BJ (cell line): ENCODE measurements at places on chromosomes 12 and 14. TPM values are rescaled to one million over a fixed set of nuclear protein-coding genes. Genes with fewer than 3 reads are reported as not detected.

- DNase-seq = no peak
These were observed 18.1 kb upstream of the NEK9 start for GRCh38 chr14:75144944-75145343.

DNA sequence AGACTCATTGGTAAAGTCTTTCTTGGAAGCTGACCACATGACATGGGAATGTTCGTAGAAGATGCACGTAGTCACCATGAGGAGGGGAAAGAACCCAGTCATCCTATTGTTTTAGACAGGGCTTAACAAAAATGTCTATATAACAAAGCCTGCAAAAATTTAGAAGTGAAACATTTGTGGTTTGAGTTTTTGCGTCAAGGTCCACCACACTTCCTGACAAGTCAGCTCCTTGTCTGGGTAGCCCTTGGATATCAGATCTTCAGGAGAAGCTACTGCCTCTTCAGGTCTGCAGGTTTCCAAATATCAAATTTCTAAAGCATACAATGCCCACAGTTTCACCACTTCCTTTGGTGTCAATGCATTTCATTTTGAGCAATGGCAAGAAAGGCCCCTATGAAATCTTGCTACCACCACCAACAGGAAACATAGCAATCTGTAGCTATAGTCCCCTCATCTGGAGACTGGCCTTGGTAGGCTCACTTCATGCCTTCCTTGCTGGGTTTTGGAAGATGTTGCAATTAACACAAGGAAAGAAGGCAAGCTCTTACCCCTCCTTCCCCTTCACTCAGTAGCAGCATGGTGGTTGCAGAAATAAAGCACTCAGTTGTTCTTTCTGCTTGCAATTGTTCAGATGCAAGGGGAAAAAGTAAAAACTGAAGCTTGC is 235.2 kb downstream of the PCNX1 start:
- DNase-seq = peak; percentile 84

DNA sequence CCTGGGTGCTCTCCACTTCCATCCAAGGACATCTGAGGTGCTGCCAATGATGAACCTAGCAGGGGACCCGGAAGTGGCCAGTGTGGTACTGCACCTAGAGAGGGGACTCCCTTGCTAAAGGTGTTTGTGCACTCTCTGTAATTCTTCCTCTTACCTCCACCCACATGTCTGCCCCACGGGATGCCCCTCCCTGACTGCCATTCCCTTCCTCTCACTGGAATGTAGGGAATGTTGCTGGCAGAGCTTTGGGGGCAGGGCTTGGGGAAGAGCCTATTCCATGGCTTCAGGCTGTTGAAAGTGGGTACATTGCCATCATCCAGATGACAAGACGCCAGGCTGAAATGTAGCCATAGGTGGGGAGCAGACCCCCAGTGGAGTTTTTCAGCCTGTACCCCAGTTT is 153.2 kb downstream of the SMOC1 start:
- DNase-seq = no peak

DNA sequence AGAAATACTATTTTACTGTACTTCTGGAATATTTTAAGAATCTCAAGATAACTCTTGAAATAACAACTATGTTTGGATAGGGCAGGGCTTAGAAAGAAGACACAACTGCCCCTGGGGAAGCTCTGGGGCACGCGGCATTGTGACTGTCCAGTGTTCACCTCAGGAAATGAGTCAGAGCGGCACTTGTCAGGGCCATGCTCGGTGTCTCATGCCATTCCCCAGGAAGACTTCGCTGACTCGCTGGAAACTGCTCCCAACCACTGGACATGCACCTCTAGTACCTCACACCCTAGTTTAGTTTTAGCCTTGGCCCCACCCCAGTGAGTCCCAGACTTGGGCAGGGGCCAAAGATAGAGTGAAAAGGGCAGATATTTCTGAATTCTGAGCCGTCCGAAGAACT is 192.0 kb downstream of the TTC7B start:
- no peak for DNase-seq

DNA sequence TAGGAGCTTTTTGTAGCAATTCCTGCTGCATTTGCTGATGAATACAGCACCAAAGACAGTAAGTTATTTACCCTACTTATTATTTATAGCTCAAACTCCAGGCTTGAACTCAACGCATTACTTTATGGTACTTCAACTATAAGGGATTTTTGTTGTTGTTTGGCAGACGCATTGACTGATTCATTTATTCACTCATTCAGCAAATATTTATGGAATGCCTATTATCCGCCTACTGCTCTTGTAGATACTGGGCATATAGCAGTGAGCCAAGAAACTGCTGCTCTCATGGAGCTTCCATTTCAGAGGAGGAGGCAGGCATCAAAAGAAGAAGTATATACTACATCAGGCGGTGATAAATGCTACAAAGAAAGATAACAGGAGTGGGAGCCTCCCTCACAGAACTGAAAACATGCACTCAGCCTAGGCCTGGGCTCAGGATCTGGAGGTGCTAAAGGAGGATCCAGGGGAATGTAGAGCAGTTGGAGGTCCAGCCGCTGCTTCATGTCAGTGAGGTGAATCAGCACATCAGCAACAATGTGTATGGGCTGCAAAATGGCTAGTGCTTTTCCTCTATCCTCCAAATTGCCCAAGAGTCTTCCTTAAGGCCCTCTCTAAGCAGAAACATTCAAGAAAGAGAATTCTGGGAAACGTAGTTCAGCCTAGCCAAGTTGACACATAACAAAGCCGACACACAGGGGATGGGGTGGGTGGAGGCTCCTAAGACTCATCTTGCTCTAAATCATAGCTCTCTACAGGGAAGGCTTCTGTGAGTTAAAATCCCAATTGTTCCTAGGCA is 157.5 kb downstream of the NRXN3 start:
- DNase-seq = no peak

GRCh38 chr12:26921886-26922285 is 15.9 kb downstream of the INTS13 start:
- DNase-seq = no peak

The TAS2R20 gene
- 0.29 and 0.64 TPM in 2 replicates for polyA plus RNA-seq

DNA sequence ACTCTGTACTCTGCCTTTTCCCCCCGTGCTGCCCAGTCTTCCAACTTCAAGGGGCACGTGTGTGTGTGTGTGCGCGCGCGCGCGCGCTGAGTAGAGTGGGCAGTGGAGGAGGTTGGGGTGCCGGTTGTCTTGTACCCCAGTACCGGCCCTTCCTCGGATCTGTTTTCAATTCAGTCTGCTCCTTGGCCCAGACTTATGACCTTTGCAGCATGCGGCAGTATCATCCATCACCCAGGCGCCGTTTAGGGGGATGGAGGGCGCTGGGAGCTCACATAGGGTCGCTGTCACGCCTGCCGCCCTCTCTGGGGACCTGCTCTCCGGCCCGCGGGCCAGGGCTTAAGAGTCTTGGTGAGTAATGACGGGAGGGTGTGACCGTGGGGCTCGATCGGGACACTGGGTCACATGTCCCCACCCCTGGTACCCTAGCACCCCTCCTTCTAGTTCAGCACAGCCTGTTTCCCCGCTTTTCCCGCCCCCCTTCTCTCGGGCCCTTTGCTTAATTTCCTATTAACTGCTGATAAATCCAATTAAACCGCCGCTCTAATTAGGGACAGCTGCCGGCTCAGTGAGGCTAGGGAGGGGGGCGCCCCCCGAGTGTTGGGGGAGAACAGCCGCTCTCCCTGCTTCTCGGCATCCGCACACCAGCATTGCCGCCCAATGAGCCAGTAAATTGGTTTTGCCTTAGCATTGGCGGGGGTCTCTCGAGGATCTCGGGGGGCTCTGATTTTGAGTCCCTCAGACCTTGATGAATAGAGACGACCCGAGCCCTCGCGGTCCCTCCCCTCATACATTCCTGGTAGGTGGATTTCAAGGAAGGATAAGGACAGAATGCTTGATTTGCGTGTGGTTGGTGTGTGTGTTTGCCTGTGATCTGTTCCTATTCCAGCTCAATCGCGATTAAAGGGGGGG is 9.3 kb downstream of the STAC3 start:
- DNase-seq = no peak

- DNase-seq = no peak
These were observed 18.3 kb upstream of the ATP2A2 start for GRCh38 chr12:110262442-110263388.

GRCh38 chr12:93176610-93177126 is 201.1 kb upstream of the NUDT4 start:
- no peak for DNase-seq

The ARID2 gene
- 11.1 and 15.7 TPM in 2 replicates for polyA plus RNA-seq

DNA sequence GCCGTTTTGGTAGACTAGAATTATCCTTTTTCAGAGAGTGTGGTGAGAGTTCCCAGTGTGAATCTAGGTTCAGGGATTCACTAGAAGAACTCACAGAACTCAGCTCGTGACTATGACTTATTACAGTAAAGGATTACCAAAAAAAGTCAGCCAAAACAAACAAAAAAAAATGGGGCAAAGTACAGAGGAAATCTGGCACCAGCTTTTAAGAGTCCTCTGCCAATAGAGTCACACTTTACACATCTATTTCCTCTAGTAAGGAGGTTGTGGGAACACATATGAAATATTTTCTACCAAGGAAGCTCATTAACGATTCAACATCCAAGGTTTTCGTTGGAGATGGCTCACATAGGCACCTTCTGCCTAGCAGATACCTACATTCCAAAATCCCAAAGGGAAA is 28.2 kb downstream of the TSPAN19 start:
- no peak for DNase-seq

The NID2 gene
- polyA plus RNA-seq = 253 and 279 TPM in 2 replicates

- DNase-seq = no peak
These were observed 498.2 kb downstream of the GLT1D1 start for GRCh38 chr12:129351481-129351880.

DNA sequence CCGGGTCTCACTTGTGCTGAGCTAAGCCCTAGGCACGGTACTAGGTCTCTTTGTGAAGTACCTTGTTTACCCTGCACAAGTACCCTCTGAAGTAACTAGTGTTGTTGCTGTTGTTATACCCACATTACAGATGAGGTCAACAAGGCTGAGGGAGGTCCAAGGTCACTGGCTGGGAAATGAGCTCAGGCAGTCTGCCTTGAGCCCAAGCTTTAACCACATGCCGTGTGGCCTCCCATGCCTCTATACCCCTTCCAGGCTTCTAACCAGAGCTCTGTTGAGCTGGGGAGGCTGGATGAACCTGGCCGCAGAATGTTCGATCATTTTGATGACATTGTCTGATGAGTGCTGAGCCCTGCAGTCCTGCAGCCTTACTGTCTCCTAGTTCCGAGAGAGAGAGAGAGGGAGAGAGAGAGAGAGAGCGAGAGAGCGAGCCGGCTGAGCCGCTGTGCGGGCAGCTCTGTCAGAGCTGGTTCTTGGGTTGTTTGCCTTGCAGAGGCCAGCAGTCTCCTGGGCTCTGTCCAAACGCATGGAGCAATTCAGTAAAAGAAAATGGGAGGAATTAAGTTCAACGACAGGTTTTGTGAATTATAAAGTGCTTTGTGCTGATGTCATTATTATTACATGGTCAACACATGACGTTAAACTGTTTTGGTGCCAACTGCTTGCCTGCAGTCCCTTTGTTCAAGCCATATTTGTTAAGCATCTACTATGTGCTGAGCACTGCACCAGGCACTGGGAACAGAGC is 13.1 kb downstream of the JDP2 start:
- DNase-seq = peak; percentile 50

- peak; percentile 76 for DNase-seq
These were observed 24.6 kb downstream of the TPCN1 start for GRCh38 chr12:113245695-113246477.

DNA sequence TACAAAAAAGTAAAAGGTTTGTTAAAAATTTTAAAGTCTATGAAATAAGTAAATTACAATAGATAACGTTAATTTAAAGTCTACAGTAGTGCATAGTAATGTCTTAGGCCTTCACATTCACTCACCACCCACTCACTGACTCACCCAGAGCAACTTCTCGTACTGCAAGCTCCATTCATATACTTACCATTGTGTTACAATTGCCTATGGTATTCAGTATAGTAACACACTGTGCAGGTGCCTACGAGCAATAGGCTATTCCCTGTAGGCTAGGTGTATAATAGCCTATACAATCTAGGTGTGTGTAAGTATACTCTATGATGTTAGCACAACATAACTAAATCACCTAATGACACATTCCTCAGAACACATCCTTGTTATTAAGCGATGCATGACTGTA is 435.3 kb upstream of the TMTC1 start:
- no peak for DNase-seq

DNA sequence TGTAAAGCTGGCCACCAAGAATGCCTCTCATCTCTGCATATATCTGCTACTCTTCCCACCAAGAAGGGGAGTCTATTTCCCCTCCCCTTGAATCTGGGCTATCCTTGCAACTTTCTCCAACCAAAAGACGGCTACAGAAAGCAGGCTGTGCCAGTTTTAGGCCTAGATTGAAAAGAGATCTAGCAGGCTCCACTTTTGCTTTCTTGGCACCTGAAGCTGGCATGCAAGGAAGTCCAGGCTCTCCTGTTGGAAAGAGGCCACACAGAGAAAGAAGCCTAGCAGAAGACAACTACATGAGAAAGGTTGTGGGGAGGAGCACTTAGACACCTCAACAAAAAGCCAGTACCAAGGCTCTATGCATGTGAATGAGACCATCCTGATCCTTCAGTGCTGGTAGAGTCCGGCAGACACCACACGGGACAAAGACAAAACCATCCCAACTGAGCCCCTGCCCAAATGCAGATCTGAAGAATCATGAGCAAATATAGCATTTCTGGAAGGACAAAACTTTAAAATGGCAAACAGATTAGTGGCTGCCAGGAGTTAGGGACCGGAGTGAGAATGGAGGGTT is 68.0 kb downstream of the SPPL3 start:
- DNase-seq = no peak

DNA sequence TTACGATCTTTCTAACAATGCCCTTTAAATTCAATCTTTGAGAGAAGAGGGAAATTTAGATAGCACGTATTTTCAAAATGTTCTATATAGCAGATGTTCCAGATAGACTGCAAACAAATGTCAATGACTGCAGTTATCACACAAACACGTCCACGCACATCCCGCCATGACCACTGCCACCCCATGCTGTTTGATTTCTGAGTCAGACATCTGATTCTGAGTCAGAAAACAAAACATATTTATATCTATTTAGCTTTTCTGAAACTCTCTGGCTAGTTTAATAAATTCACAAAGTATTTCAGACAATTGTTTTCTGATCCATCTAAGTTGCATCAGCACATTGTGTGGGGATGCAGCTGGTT is 105.9 kb upstream of the BCAT1 start:
- no peak for DNase-seq

GRCh38 chr12:89544022-89544421 is 18.2 kb upstream of the POC1B start:
- DNase-seq = no peak

The SCN8A gene
- polyA plus RNA-seq = 19.6 and 22.8 TPM in 2 replicates

GRCh38 chr12:65619018-65619417 is 205.3 kb upstream of the HMGA2 start:
- DNase-seq = no peak

- no peak for DNase-seq
These were observed 93.7 kb downstream of the KCNMB4 start for GRCh38 chr12:70459786-70460185.

DNA sequence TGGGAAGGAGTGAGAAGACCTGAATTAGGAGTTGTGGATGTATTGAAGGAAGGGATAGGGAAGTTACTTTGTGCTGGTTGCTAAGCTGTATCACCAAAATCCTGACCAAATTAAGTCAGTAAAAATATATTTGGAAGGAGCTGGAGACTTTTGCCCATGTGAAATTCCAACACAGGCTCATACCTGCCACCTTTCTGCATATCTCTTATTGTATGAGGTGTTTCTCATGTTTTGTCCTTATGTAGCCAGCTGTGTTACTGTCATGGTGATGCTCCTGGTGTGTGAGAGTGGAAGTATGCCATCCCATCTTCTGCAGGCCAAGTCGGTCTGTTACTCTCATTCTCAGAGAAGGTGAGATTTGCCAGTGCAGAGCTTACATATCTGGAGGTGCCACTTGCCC is 29.4 kb upstream of the RNU6-8 start:
- no peak for DNase-seq

GRCh38 chr14:35963209-35963608 is 137.1 kb downstream of the BRMS1L start:
- no peak for DNase-seq

The TCL1A gene
- not detected in 2 replicates for polyA plus RNA-seq
